ENCODE measurements at places on chromosomes 1 and 21.

GRCh38 chr1:156115514-156116374, 1.2 kb downstream of the LMNA start:
- peak; percentile 76 for DNase-seq

DNA sequence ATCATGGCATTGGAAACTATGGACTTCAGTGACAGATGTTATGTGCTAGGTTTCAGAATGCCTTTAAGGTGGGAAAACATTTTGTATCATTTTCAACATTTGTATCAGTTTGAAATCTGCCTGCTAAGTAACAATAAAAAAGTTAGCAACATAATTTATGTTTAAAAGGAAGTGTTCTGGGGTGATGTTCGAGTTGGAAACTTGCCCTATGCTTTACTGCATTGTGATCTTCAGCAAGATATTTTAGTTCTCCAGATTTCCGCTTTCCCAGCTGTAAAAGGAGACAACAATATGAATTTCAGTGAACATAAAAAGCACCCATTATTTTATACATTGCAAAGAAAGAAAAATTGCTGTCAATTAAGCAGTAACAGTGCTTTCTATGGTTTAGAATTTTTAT, 187.4 kb downstream of the DISC1 start:
- no peak for DNase-seq

- no peak for DNase-seq
These were observed 144.1 kb downstream of the TRABD2B start for GRCh38 chr1:47853059-47853458.

DNA sequence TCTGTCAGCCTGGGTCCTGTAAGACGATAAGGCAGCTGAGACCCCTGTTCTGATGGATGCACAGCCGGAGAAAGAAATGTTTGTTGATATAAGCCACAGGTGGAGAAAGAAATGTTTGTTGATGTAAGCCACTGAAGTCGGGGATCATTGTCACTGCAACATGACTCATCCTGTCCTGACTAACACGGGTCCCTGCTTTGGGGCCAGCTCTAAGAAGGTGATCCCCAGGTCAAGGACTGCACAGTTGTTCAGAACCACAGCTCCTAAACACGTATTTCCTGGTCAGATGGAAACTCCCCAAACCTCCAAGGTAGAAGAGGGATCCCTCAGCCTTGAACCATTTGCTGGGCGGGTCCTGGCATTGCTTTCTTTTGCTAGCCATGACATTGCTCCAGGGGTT, 86.4 kb upstream of the IGSF21 start:
- DNase-seq = no peak

DNA sequence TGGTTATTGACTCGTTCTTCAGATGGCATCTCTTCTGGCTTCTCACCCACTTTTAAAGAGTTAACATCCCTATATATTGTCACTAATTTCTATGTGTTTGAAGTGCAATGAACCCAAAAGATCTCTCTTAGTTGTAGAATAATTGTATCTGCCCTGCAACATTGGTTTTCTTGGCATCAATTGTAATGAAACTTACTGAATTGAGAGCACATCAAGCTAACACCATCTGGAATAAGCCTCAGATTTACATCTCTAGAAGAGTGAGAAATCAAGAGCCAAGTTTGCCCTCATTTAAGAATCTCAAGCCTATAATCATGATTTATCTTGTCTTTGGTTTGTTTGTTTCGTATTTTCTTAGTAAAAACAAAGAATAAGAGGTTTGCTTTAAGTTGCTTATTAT, 372.6 kb upstream of the LRRC7 start:
- no peak for DNase-seq

- DNase-seq = no peak
These were observed 36.2 kb downstream of the ACOT7 start for GRCh38 chr1:6357243-6357936.

DNA sequence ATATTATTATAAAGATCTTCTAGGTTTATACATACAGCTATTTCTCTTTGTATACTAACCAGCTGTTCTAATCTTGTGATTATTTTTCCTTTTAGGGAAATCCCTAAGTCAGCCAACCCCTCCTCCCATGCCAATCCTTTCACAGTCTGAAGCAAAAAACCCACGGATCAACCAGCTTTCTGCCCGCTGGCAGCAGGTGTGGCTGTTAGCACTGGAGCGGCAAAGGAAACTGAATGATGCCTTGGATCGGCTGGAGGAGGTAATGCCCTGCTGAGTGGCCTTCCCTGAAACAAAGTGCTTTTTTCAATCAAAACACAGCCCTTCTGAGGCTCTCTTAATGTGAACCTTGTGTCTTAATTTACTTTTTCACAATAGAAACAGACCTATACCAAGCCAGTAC, 32.4 kb upstream of the BMP8A start:
- DNase-seq = no peak

All from Right ventricle myocardium superior (tissue), 1 donor.